ENCODE measurements at places on chromosomes 7 and 10.

- DNase-seq: peak; percentile 53
Observed at GRCh38 chr7:28922624-28923331, 35.4 kb downstream of the TRIL start.

GRCh38 chr7:39248041-39248691 is 270.5 kb downstream of the POU6F2 start:
- DNase-seq: no peak

DNA sequence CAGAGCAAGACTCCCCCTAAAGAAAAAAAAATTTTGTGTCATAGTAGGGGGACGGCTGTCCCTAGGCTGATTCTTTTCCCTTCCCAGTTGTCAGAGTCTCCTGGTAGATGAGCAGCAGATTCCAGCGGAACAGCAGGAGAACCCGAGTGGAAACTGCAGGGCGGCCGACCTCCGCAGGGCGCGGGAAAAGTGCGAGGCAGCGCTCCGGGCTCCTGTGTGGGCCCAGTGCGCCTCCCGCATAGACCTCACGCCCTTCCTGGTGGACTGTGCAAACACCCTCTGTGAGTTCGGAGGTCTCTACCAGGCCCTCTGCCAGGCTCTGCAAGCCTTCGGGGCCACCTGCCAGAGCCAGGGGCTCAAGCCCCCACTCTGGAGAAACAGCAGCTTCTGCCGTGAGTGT is 46.0 kb downstream of the ZAN start:
- DNase-seq: no peak

DNA sequence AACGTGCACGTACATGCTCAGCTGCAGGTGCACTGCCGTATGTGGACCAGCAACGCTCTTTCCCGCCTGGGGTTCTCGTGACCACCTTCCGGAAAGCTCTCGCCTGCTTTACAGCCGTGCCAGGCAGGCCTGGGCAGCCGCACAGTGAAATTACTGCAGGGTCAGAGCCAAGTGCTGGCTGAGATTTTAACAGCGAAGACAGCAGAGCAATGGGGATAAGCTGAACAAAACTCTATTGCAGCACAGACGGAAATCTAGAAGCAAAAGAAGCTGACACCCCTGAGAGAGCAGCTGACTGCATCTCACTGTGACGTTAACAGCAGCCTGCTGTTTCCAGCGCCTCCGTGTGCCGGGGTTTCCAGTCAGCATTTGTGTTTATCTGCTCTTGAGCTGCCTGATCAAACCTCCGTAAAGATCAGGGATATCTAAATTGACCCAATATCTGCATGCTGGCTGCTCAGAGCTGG is 179.0 kb downstream of the DIP2C start:
- no peak for DNase-seq

GRCh38 chr7:144410441-144410840 is 6.9 kb upstream of the NOBOX start:
- DNase-seq: no peak

DNA sequence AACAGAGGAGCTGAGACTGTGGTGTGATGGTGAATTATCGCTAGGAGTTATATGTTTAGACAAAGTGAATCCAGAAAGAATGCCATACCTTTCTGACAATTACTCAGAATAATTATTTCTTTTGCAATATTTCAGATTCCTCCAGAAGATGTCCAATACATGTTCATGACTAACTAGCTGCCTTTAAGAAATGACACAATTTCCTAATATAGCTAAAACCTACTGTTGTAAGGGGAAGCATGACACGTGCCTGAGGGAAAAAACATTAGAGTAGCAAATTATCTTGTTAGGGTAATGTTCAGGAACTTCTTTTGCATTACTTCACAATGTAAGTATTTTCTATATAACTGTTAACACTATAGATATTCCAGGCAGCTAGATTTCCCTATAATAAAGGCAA is 150.3 kb downstream of the COL28A1 start:
- DNase-seq: no peak

DNA sequence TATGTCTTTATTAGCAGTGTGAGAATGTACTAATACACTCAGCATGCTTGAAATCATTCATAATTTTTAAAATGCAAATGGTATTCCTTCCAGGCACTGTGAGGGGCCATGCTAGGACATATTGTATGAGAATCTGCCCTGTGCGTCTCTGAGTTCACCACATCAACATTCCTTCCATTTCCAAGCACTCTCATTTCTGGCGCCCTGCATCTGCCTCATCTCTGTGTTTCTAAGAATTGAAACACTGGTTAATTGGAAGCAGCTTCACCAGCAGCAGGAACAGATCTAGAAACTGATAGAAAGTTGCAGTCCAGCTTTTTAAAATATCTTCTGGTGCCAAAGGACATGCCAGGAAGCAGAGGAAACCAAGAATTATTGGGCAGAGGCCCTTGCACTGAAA is 555.9 kb upstream of the DPP6 start:
- no peak for DNase-seq

GRCh38 chr10:112954974-112955581 is 5.0 kb downstream of the TCF7L2 start:
- no peak for DNase-seq

- no peak for DNase-seq
Observed at GRCh38 chr7:103150192-103150591, 1.3 kb upstream of the NAPEPLD start.

Measured in stimulated activated naive CD4-positive, alpha-beta T cell (primary cell).